ENCODE measurements at places on chromosomes 12 and 14.

DNA sequence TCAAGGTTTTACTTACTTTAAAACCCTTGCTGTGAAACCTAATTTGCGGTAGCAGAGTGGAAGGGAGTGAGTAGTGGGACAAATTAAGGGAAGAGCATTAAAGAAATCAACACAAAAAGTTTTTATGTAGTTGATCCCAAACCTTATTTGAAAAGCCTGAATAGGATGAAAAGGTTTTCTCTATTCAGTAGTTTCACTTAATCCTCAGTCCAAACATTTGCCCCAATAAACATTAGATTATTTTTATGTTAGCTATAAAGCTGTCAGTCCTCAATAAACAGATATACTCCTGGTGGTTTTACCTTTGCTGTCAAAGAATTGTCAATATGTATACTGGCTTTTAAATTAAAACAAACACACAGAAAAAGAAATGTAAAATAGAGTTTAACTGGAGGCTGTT, 136.0 kb downstream of the PAX9 start:
- no peak for DNase-seq

DNA sequence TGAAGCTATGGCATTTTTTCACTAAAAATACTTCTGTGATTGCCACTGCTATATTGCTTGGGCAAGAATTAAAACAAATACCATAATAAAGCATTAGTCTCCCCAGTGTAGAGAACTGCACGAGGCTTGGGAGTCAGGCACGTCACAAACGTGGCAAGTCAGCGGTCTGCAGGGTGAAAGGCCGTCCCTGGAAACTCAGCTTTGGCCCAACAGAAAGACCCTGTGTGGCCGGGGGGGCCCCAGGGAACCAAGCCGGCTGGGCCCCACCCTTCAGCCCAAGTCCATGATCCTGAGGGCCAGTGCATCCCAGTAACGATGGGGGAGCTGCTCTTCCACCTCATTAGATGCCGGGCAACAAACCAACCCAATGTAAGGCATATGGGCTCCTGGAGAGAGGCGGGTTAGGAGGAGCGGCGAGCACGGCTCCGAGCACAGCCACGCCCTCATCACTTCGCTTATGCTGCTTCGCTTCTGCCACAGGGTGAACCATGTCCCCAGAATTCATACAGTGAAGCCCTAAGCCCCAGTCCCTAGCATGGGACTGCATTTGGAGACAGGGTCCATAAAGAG, 50.9 kb upstream of the GPR68 start:
- no peak for DNase-seq

- DNase-seq = no peak
Measured at GRCh38 chr14:68931474-68932051, 47.5 kb downstream of the ACTN1 start.

DNA sequence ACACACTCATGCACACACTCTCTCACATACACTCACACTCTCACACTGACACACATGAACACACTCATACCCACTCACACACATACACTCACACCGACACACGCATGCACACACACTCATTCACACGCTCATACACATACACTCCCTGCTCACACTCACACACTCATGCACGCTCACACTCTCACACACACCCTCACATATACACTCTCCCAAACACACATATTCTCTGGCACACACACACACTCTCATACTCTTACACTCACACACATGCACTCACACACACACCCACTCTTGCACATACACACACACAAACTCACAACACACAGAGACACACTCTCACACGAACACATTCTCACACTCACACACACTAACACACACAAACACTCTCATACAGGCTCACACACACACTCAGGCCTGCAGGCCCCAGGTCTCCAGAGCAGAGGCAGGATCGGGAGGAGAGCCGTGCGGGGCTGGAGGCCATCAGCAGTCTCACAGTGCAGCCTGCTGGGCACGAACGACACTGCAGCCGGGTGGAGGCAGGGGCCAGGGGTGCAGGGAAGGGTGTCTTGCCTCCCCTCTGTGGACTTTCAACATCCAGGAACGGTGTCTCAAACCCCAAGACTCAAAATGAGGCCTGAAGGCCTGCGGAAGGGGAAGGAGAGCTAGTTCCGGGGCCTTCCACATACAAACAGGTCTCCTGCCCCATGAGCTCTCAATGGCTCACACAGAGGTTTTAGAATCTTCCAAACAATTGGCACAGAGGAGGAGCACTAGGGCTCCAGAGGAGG, 148.7 kb downstream of the ANO2 start:
- no peak for DNase-seq

DNA sequence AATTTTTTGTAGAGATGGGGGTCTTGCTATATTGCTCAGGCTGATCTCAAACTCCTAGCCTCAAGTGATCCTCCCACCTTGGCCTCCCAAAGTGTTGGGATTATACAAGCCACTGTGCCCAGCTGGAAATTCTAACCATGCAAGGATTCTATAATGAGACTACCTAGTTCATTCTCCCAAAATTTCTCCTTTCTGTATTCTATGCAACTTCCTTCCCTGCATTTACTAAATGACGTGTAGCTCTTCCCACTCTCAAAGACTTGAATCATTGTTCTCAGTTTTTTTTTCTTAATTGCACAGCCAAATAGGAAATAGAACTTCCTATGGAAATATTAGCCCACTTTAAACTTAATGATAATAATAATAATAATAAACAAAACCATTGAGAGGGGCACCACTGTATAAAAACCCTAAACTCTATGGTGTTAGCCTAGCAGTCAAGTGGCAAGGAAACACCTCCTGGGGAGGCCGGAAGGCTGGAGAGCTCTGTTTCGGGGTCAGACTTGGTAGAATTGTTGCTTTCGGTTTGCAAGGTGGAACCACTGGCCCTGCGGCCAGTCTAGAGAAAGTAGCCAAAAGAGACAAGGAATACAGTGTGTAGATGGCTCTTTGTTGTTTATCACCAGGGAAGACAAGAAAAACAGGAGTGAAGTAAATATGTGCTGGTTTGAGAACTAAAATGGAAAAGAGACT, 40.0 kb upstream of the TESC start:
- no peak for DNase-seq

- no peak for DNase-seq
Measured at GRCh38 chr12:66109056-66109455, 21.5 kb downstream of the LLPH start.

- no peak for DNase-seq
Measured at GRCh38 chr14:98122527-98122926, 1149.5 kb downstream of the BCL11B start.

DNA sequence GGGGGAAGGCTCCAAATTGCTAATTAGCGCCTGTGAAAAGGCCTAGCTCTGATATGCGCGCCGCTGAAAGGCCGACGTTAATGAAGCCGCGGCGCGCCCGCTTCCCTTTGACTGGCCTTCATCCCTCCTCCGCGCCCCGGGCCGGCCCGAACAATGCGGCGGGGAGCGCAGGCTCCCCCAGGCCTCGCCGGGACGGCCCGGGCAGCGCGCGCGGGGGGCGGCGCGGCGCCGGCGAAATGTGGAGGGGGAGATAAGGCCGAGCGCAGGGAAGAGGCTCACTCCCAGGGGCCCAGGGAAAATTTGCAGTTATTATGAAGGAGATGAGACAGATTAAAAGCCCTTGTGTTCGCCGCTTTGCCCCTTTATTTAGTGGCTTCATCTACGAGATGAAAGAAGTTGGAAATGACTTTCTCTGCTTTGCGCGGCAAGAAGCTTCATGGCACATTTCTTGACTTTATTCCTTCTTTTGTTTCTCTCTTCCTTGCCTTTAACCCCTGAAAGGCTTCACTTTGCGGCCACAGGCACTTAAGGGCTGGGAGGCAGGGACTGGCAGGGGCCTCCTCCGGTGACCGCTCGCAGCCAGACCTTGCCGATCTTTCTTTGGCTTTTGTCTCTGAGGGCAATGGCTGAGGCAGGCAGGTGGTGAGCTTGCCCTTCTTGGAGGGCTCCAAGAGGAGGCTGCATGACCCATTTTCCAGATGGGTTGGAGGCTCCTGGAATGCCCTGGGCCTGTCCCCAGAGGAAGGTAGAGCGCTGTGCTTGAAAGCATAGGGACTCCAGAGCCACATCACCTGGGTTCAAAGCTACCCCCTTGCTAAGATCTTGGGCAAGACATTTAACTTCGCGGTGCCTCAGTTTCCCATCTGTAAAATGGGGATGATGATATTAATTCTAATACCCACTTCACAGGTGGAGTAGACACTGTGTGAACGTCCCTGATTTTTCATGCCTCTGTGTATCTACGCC, 12.7 kb upstream of the GPATCH2L start:
- DNase-seq = no peak

- DNase-seq = no peak
Measured at GRCh38 chr12:102043928-102044327, 17.9 kb downstream of the WASHC3 start.

GRCh38 chr12:130589540-130590317, 126.4 kb downstream of the RIMBP2 start:
- DNase-seq = no peak

DNA sequence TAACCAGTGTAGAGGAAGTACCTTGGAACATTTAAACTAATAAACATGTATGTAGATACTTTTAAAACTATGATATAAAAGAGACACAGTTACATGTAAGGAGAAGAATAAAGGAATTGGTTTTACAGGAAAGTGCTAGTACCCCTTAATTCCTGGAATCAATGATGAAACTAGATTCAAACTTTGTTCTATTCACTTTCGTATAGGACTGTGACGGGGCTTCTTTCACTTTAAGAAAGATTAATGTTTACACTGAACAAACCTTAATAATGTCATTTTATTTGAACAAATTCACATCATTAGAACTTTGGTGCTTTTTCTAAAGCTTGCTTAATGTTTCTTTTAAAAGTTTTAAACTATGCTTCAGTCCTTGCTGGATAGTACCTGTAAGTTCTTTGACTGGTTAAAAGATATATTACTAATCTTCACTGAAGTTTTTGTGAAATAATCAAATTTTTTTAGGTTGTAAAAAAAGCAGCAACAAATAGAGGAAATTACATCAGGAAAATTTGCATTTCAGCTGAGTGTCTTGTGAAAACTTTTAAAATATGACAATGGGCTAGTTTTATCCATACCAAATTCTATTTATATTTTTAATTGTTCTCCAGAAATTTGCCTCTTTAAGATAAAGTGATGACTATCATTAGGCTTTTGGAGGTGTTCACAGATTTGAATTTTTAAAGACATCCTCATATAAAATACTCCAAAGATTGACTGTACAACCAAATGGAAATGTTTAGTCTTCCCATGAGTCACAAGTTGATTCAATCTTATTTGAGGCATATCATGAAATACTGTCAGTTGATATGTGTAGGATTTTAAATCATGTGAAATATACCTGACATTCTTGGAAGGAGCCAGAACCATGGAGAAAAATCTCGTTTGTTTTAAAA, 36.2 kb downstream of the PAPOLA start:
- DNase-seq = no peak

DNA sequence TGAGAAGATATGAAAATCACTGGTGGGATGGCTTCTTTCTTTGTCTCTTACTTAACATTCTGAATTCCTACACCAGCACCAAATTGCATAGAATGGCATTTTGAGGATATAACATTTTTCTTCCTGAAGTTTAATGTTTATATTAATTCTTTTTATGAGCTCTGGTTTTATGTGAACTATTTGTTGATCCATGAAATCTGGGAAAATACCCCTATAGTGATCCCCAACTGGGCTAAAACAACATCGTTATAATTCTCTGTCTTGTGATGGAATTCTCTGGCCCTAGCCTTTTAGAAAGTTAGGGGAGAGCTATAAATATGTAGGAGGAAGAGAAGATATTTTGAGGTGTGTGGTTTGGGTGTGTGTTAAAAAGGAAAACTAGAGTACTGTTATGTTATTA, 29.2 kb downstream of the PELI2 start:
- DNase-seq = no peak

GRCh38 chr14:95597784-95598211, 62.9 kb downstream of the GLRX5 start:
- DNase-seq = no peak

DNA sequence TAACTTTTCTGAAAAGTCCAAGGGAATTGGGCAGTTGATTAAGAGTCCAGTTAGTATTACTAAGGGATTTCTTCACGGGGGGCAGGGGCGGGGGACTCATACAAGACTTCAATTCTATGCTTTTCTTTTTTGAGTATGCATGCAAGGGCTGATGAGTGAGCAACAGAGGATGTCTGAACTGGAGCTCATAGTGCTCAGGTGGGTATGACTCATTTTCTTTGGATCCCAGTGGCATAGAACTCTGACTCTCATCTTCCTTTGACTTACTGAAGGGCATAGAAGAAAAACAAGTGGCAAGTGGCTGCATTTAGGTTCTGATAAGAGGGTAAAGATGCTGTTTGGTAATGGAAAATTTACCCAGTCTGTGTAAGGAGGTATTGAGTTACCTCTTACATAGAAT, 749.2 kb downstream of the NOVA1 start:
- DNase-seq = no peak

- no peak for DNase-seq
Measured at GRCh38 chr12:28413460-28414109, 223.3 kb downstream of the CCDC91 start.

- DNase-seq = no peak
Measured at GRCh38 chr14:24135584-24135833, 485 bp upstream of the PSME1 start.
